GM23248 (cell line): ENCODE measurements at places on chromosomes 2 and 18. TPM values are rescaled to one million over a fixed set of nuclear protein-coding genes. Genes with fewer than 3 reads are reported as not detected.

Gene PTPRN
- total RNA-seq = 50.5 and 54.1 TPM in 2 replicates

Gene POTEI
- total RNA-seq = not detected in 2 replicates

Gene TMEM200C
- total RNA-seq = not detected in 2 replicates

Gene ALPG
- not detected in 2 replicates for total RNA-seq

Gene IL36RN
- total RNA-seq = not detected in 2 replicates

Gene PCARE
- total RNA-seq = not detected in 2 replicates

Gene DYNAP
- not detected in 2 replicates for total RNA-seq

Gene MDH1
- 121 and 158 TPM in 2 replicates for total RNA-seq

Gene KANSL1L
- total RNA-seq = 5.4 and 13.2 TPM in 2 replicates

Gene SH3RF3
- 3.3 and 5.2 TPM in 2 replicates for total RNA-seq

Gene RBM45
- 15.2 and 15.4 TPM in 2 replicates for total RNA-seq

Gene TRIM54
- total RNA-seq = not detected in 2 replicates

Gene APLF
- 4.0 and 5.1 TPM in 2 replicates for total RNA-seq
